ENCODE measurements at places on chromosomes 6 and 20.
A peak's percentile ranks its signal among the peaks of the same experiment; 100 is the strongest.

DNA sequence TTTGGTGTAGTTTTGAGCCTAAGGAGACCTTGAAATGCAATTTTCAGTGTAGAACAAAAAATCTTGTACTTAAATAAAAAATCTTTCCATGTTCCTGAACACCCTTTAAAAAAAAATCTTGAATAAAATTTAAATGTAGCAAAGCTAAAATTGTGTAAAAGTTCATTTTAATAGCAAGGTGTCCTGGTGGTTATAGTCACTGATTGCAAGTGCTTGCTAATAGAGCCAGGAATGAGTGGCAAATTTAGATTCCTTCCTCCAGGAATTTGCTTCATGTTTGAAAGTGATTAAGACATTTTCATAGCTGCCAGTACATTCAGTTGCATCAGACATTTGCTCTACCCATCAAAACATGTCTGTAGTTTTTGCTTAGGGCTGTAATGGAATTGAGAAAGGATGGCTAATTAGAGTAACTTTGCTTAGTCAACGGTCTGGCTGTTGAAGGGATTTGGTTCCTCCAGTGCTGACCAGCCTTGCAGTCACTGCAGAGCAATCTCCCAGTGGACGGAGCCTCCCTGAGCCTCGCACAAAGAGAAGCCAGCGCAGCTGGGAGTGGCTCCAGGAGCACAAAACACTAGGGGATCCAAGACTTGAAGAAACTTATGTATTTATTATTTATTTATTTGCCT is 36.5 kb downstream of the AKAP12 start:
- DNase-seq = no peak

GRCh38 chr20:64203037-64203777 is 39.0 kb downstream of the MYT1 start:
- DNase-seq = no peak

- no peak for DNase-seq
Measured at GRCh38 chr20:32036716-32037485, 15.1 kb upstream of the HCK start.

GRCh38 chr6:158752613-158753012 is 66.6 kb downstream of the EZR start:
- DNase-seq = peak; percentile 67

DNA sequence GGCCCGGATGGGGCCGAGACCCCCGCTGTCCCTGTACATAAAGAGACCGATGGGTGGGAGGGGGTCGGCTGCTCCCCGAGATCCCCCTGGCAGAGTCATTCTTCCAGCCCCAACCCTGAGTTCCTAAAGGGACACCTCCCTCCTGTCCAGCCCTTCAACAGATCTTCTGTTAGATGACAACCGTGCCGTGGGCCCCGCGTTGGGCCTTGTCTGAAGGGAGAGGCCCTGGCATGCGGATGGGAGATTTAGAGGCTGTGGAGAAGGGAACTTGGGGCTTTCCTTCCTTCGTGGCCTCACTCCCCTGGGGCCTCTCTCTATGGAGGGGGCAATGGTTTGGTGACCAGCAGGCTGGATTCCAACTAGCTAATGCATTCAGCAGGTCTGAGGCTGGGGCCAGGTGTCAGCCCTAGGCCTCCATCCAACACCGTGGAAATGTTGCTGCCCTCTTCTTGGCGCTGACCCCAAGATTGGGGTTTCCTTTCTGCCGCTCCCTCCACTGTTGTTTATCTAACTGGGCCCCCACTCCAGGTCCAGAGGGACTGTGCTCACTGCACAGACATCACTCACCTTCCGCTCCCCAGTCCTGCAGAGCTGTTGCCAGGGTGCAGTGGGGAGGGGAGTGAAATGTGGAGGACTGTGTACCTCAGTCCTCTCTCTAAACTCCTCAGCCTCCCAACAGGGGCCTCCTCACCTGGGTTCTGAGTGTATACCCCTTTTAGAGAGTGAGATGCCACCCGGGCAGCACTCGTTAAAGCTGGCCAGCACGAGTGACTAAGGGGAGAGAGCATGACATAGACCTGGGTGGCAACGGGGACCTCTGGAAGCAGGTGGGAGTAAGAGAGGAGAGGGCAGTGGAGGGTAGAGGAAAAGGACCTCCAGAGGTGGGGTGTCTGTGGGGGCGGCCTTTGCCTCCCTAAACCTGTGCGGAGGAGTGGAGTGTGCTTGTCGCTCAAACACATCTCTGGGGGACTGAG is 6.7 kb downstream of the TMEM151B start:
- DNase-seq = no peak

DNA sequence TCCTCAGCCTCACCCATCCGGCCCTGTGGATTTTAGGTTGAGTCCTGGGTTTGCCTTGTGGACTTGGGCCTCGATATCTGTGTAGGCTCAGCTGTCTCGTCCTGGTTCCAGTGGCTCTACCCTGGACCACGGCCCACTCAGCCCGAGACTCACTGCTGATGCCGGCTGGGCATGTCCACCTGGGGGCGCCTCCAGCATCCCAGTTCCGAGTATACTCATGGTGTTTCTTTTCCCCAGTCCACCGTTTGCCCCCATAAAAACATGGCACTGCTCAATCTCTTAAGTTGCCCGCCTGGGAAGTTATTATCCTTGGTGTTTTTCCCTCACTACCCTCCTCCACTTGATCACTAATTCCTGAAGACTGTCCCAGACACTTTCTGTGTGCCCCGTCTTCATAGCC is 99.1 kb downstream of the ARID1B start:
- no peak for DNase-seq

- DNase-seq = no peak
Measured at GRCh38 chr6:30042914-30043313, 18.2 kb upstream of the POLR1H start.

DNA sequence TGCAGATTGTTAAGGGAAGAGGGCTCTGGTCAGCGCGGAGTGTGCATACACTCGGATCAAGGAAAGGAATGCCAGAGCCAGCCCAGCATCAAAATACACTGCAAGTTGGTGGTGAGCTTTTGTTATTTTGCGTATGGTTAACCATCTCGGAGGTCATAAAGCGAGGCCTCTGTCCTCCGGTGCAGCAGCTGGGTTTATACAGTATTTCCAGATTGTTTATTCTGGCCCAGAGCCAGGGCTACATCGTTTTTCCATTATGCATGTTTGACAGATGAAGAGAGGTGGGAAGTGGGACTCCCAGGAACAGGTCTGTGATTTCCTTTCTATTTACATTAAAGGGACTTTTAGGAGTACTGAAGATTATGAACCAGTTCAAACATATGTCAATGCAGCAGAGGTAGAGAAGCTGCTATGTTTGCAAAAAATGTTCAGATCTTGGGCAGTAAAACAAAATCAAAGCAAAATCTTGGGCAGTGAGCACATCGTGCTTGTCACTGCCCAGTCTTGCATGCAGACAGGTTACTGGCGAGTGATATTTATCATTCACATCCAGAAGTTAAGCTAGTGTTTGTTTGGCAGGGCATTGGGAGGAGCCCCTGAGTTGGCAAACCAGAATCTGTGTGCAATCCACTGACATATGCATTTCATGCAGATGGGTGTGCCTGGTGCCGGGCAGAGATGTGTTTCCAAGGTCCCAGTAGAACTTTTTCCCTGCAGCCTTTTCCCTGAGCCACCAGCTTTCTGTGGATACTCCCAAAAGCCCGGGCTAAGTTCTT is 256.3 kb upstream of the TAB2 start:
- DNase-seq = peak; percentile 65

- no peak for DNase-seq
Measured at GRCh38 chr6:90186637-90187371, 109.8 kb downstream of the BACH2 start.

DNA sequence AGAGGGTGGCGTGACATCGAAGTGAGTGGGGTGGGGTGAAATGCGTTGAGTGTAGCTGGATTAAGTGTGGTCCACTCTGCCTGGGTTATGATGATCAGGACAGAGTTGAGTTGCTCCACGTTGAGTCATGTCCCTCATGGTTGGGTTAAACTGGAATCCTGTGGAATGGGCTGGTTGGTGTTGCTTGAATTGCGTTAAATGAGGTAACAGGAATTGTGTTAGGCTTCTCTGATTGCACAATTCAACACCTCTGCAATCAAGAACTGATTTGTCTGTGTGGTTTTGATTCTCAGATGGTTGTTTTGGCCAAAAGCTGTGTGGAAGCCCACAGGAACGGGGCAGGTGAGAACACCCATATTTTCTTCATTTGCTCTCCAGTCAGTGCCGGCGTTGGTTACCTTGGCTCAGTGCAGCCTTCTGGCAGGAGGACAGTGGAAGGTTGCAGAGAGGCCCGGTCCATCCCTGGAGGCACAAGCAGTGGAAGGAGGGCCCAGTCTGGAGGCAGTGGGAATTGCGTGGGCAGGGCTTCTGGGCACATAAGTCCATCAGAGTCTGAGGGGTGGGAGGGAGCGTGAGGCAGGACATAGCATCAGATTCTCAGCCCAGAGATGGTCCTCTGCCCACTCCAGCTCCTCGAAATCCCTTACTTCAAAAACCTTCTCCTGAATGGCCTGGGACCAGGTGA is 11.6 kb downstream of the NOTCH4 start:
- no peak for DNase-seq

DNA sequence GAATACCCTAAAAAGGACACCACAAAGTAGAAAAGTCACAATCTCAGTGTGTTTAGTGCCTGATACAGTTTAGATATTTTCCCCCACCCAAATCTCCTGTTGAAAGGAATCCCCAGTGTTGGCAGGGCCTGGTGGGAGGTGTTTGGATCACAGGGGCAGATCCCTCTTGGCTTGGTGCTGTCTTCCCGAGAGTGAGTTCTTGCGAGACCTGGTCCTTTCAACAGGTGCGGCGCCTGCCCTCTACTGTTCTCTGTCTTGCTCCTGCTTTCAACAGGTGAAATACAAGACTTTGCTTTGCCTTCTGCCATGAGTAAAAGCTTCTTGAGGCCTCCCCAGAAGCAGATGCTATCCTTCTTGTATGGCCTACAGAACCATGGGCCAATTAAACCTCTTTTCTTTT is 534.3 kb upstream of the NRSN1 start:
- no peak for DNase-seq

- DNase-seq = no peak
Measured at GRCh38 chr6:17710331-17710730, 3.6 kb upstream of the NUP153 start.

DNA sequence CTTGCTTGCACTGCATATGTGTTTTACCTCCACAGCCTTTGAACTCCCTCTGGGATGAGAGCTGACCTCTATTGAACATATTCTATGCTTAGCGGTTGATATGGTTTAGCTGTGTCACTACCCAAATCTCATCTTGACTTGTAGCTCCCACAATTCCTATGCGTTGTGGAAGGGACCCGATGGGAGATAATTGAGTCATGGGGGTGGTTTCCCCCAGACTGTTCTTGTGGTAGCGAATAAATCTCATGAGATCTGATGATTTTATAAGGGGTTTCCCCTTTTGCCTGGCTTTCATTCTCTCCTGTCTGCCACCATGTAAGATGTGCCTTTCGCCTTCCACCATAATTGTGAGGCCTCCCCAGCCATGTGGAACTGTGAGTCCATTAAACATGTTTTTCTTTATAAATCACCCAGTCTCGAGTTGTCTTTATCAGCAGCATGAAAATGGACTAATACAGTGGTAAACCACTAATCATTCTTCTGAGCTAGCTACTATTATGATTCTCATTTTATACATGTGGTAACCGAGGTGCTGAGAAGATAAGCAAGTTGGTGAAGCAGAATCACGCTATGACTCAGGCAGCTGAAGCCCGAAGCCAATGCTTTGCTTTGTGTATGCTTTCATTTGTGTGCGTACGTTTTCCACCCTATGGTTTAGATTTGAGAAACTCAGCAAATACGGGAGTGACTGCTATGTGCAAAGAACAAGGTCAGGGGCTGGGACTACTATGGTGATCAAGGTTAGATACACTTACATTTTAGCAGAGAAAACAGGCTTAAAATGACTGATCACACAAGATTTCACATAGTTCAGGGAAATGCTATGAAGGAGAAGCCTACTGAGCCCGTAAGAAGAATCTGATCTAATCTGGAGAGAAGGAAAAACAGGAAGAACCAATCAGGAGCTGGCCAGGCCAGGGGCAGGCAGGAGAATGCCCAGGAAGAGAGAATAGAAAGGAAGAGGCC is 363.5 kb downstream of the ESR1 start:
- no peak for DNase-seq

DNA sequence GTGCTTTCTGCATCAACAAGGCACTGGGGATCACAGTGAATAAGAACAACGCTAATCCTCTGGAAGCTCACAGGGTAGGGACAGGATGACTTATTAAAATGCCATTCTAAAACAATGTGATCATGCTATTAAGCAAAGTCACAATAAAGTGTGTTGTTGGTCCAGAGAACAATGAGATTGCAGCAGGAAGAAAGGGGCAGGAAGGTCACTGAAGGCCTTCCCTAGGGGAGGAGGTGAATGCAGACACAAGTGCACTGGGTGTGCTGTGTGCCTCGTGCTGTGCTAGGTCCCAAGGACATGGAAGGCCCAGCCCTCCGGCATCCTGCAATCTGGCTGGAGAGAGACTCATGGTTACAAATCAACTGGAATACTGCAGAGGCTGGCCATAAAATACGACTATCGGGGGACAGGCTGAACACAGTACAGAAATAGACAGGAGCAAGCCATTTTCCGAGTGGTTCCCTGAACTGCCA is 55.7 kb downstream of the LYRM4 start:
- DNase-seq = no peak

DNA sequence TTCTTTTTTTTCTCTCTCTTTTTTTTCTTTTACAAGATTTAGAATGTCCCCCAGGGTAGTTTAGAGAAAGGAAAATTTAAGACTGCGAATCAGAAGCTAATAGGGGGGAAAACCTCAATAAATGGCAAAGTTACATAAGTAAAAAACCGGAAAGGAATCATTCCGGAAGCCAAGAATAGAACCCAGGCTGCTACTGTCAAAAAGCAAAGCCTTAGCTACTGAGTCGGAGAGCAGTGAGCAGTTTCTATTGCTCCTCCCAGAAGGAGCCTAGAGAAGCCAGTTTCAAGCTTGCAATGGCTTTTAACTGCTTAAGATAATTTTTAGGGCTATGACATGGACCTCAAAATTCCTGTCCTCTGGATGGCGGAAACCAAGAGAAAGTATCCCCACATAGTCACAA is 31.6 kb downstream of the SAMD5 start:
- no peak for DNase-seq

DNA sequence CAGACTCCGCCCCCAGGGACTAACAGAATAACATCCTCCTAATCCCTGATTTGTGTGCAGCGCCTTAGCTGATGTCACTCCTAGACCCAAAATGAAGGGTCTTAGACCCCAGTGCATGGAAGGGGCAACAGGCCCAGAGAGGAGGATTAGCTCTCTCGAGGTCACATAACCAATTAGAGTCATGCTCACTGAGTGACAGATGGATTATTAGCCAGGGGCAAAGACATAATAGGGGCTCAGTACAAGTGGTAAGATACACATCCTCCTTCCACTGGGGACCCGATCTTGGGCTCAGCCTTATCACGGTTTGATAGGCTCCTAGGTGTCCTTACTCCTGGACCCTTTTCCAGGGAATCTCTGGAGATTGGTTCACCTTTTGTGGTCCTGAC is 858 bp downstream of the TP53INP2 start:
- DNase-seq = no peak

Measured in right hindlimb (tissue), 1 donor.